ENCODE measurements at places on chromosomes 7 and 10. TPM values are rescaled to one million over a fixed set of nuclear protein-coding genes. Genes with fewer than 3 reads are reported as not detected.

The ASB10 gene
- not detected for total RNA-seq

The VIPR2 gene
- total RNA-seq = not detected

The CCAR1 gene
- total RNA-seq = 17.5 TPM

The PALD1 gene
- 112 TPM for total RNA-seq

The AKR1C8 gene
- not detected for total RNA-seq

The NUTM2E gene
- not detected for total RNA-seq

DNA sequence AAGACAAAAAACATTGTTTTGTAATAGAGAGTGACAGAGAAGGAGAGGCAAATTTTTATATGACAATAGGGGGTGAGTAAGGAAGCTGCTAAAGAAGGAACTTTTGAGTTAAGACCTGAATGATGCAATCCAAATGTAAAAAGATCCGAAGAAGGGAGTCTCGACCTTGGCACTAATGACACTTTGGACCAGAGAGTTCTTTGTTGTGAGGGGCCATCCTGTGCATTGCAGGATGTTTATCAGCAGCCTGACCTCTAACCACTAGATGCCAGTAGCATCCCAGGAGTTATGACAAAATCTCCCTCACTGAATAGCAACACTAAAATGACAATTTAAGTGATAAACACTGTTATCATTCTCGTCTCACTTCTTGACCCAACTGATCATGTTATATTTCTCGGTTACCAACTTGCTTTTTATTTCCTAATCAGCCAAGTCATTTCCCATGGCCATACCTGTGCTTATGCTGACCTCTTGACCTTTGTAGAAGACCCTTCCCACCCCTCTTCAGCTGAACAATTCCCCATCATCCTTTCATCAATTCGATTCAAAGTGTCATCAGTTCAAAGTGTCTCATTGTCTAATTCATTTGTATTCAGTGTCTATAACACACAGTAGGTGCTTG lies 30.0 kb downstream of the DGKI start:
- peak; percentile 21 for DNase-seq

DNA sequence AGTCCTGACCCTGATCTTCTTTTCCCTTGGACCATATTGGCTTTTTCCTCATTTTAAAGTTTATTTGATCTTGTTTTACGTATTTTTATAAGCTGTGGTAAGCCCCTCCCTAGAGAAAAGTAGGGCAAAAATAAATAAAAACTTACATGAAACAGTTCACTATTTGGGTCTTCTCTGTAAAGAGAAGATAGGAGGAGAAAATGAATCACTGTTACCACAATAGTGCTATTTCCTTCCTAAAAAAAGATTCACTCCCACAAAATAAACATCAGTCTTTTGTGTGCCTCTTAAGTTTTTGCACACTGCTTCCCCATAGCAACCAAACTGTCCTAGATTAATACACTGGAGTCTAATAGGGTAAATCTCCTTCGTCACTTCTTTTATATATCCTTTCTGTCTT lies 1.4 kb upstream of the SVIL start:
- peak; percentile 90 for DNase-seq

DNA sequence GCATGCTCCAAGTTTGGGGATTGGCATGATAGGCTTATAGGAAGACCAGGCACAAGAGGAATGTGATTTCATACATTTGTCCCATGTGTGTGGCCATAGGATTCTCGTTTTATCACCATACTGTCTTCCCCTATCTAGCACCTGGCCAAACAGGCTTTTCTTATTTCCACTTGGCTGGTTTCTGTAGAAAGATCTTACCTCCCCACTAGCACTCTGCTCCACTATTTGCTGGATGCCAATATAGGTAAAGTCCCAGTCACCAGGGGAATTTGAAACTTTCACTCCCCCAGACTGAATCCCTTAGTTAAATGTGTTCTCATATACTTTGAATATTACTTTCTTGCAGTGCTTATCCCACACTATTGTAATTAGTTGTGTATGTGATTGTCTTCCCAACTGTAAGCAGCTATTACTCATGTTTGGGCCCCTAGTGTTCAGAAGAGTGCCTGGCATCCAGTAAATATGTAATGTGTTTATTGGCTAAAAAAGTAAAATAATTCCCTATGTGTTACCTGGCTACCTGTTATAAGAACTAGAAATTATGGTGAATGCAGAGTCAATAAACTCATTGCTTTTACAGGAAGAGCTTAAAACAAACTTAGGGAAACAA lies 109.0 kb downstream of the LRMDA start:
- DNase-seq = no peak

- no peak for DNase-seq
Measured at GRCh38 chr7:2824678-2825461, 19.2 kb downstream of the GNA12 start.

- peak; percentile 93 for DNase-seq
Measured at GRCh38 chr10:33509231-33509831, 174.9 kb upstream of the NRP1 start.

- peak; percentile 73 for DNase-seq
Measured at GRCh38 chr10:24465891-24466818, 257.2 kb downstream of the KIAA1217 start.

- peak; percentile 69 for DNase-seq
Measured at GRCh38 chr10:124917428-124918190, 24.3 kb upstream of the ZRANB1 start.

DNA sequence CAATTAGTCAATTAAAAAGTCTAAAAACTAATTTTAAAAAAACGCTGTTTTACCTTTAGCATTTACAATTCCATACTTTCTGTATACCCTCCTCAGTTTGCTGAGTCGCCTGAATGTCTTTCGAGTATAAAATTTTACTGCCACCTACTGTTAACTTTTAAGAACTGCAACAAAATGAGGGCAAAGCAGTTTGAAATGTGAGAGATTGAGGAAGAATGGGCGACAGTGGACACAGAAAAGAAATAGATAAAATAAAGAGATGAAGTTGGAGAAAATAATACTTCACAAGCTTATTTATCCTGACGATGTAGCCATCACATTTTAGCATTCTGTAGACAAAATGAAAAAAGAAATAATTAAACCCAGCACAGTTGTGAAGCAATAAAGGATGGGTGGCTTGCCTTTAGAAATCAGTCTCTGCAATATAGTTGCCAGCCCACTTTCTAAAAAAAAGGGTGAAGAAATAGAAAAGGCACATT lies 110.8 kb upstream of the PTN start:
- DNase-seq = peak; percentile 55

DNA sequence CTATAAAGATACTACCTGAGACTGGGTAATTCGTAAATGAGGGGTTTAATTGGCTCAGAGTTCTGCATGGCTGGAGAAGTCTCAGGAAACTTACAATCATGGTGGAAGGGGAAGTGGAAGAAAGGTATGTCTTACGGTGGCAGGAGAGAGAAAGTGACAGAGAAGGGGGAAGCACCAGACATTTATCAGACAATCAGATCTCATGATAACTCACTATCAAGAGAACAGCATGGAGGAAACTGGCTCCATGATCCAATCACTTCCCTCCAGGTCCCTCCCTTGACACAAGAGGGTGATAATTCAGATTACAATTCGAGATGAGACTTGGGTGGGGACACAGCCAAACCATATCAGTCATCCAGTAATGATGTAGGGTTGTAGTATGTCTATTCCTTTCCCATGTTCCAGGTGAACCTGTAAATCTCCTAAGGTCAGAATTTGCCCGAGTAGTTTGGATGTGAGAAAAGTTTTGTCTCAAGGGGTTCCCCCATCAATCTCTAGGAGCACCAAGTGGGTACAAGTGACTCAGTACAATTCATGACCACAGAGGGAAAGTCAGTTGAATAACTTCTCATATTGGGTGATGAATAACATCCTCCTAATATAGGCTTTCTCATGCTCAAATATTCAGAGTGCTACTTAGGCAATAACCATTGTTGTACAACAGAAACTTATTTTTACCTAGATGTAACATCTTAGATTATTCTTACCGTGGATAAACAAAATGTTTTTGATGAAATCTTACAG lies 39.7 kb upstream of the MTPN start:
- no peak for DNase-seq

GRCh38 chr7:142177869-142178268 lies 66.4 kb downstream of the MGAM2 start:
- no peak for DNase-seq

GRCh38 chr10:23157691-23158369 lies 34.3 kb upstream of the PTF1A start:
- peak; percentile 47 for DNase-seq

DNA sequence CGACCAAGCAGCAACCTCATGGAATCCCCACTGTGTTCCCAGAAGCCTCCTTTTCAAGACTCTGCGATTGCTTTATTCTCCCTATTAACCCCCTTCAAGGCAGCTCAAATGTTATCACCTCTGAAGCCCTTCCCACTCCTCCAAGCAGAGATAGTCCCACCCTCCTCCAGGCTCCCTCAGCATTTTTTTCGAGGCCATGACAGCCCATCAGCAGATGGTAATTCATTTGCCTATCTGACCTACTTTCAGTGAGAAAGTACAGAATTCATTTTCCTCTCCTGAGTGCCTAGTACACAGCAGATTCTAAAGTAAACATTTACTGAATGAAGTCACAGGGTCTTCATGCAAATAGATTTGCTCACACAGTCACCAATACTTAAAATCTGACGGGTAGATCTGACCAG lies 47.8 kb downstream of the HERPUD2 start:
- DNase-seq = peak; percentile 49

DNA sequence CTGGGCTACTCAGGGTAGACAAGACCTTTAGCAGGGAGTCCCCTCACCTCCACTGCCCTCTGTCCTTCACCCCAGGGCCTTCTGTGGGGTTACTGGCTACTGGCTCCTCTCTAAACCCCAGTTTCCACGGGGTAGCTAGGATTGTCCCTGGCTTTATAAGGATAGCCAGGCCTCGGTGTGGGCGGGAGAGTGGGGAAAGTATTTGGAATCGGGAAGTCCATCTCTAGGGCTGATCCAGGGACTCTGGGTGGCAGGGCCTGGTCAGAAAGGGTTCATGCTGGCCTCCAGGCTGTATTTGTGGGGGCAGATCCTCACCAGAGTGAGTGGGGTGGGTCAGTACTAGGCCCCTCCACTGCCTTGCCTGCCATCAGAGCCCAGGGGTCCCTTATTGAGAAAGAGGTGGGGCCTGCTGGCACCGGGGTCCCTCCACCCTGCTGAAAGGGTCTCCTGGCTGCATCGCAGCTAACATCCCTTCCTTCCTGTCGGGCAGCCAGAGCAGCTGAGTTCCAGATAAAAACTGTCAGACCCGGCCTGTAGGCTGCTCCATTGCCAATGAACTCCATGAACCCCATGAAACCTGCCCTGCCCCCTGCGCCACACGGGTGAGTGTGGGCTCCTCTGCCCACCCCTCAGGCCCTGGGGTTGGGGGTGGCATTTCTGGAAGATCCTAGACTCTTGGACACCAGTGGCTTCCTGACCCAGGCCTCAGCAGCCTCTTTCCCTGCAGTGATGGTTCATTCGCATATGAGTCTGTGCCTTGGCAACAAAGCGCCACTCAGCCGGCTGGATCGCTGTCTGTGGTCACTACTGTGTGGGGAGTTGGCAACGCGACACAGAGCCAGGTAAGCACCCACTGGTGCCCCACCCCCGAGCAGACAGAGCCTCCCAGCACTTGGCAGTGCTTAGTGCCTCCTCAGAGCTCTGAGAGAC lies 7.3 kb downstream of the ZMIZ2 start:
- DNase-seq = no peak

DNA sequence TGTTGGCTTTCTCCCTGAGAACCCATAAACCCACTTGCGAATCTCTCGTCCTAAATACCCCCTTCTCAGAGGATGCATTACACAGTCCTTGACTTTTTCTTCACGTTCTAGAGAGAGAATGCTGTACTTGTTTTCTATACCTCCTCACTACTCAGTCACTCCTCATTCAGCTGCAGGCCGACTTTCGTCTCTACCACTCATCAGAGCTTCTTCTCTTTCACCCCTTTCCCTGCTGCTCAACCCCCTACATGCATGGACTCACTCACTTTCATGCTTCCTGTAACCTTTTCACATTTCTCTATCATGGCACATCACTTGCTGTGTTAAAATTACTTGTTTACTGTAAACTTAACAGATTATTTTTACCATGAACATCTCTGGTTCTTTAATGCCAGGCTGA lies 19.8 kb downstream of the MDFIC start:
- no peak for DNase-seq

GRCh38 chr10:91700788-91701444 lies 68.0 kb upstream of the PPP1R3C start:
- DNase-seq = peak; percentile 74

GRCh38 chr10:114471906-114472876 lies 67.9 kb upstream of the AFAP1L2 start:
- DNase-seq = no peak

DNA sequence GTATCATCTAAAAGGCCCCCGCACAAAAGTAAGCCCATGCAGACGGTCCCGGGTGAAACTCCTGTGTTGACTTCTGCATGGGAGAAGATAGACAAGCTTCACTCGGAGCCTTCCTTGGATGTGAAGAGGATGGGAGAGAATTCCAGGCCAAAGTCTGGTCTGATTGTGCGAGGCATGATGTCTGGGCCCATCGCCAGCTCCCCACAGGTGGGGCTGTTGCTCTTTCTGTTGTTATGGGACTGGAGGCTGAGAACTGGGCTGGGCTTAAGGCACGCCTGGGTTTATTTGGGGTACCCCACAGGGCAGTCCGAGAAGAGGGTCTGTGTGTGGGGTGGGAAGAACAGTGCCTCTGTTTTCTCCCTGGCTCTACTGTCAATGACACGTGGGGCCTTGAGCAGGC lies 14.6 kb downstream of the MINDY4 start:
- no peak for DNase-seq

DNA sequence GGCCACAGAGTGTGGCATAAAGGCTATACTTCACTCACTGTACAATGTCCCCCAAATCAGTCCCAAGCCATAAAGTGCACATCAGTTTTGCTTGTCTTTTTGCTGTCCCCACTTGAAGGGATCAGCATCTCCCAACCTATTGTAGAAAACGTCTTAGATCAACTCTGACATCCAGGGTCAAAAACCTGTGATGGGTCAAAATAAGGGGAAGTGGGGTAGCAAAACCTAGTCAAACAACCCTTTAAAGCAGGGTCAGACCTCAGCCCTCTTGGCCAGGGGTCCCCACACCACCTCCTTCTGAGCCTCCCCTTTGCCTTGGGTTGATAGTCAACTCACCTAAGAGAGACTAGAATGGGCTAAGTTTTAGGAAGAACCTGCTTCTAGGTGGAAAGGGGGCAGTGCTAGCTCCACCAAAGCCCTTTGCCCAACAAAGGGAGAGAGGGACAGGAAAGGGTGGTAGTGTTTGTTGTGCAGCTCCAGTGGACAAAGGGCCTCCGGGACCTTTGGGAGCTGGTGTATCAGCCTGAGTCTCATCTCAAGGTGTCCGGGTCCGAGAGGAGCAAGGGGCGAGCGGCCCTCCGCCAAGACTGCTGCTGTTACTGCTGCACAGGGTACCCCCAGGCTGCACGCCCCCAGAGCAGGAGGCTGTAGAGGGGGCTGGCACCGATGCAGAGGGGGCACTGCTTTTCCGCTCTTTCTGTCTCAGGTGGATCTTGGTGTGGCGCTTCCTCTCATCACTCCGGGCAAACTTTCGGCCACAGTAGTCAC lies 3.3 kb downstream of the EGR2 start:
- no peak for DNase-seq

GRCh38 chr10:32941357-32941756 lies 16.7 kb downstream of the ITGB1 start:
- no peak for DNase-seq
